ENCODE measurements at places on chromosomes 2 and 18.

- no peak for DNase-seq
Observed at GRCh38 chr2:101850450-101850849, 141.3 kb upstream of the IL1R2 start.

- no peak for DNase-seq
Observed at GRCh38 chr2:8239531-8240088, 442.2 kb upstream of the ID2 start.

GRCh38 chr2:42127425-42128424 lies 41.4 kb upstream of the EML4 start:
- DNase-seq: no peak

GRCh38 chr2:234976479-234977227 lies 24.8 kb downstream of the SH3BP4 start:
- DNase-seq: no peak

DNA sequence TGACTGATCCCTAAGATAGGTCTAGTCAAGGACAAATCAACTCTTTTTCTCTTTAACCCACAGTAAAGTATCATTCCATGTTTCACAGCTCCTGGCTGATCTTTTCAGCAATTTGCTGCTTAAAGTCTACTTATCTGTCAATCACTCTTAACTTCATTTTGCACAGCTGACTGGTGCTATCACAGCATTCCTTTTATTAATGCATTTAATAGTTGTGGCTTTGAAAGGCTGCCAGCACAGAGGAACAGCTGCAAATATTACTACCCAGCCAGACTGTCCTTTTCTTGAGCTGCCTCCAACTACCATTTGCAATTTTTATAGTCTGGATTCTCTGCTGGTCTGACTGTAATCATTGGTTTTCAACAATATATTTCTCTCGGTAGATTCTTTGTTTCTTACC lies 303.5 kb downstream of the STK39 start:
- DNase-seq: no peak

GRCh38 chr2:168534926-168535325 lies 78.9 kb downstream of the CERS6 start:
- peak; percentile 82 for DNase-seq

- peak; percentile 93 for DNase-seq
Observed at GRCh38 chr2:62686012-62686685, 19.4 kb upstream of the EHBP1 start.

Measured in NCI-H526 (cell line).